Activated CD8-positive, alpha-beta memory T cell treated with anti-CD3 and anti-CD28 coated beads for 1 hour (primary cell): ENCODE measurements at places on chromosomes 7 and 10.

GRCh38 chr7:51325261-51325676, 8.7 kb upstream of the COBL start:
- DNase-seq = no peak

DNA sequence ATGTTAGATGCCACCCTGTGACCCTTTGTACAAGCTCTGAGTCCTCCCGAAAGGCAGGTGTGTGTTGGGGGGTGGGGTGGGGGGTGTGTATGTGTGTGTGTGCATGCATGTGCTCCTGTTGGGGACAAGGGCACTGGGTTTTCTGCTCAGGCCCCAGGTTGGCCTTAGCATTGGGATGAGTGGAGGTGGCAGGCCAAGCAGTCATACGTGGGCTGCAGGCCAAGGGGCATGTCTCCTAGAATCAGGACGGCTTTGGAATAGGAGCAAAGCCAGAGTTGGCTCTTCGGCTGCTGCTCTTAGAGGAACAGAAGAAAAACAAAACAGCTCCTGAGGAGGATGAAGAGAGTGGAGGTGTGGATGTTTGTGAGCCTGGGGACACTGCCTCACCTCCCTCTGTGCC, 26.0 kb downstream of the HSPA12A start:
- DNase-seq = no peak

- no peak for DNase-seq
These were observed 185.3 kb downstream of the RPS24 start for GRCh38 chr10:78218798-78219490.

DNA sequence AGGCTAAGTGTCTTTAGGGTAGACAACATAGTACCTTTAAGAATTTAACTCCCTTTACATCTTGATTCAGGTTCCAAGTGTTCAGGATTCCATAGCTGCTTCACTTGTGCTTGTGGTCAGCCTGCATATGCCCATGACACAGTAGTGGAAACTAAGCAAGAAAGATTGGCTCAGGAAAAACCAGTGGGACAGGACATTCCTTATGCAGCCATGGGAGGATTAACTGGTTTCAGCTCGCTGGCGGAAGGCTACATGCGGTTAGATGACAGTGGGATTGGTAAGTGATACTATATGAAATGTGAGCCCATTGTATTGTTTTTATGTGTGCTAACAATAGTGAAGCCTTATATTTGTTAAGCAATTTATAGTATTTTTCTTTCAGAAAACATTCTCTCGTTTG, 11.3 kb downstream of the FAM221A start:
- DNase-seq = no peak

DNA sequence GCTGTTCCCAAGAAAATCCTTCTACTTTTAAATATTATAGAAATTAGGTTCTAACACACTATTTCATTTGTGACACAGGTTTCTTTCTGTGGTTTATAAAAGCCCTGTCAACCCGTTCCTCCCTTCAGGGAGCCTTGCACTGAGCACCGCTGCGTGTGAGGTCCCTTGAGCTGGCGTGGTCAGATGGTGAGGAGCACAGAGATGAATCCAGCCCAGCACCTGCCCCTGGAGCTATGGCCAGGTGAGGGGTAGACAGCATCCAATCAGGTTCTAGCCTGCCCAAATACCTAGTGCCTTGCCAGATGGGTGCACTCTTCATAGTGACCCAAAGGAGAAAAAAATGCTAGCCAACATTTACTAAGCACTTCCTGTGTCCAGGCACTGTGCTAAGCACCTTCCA, 15.7 kb downstream of the ZCCHC24 start:
- DNase-seq = no peak

GRCh38 chr7:51606601-51607154, 290.1 kb upstream of the COBL start:
- no peak for DNase-seq

GRCh38 chr7:15305002-15305600, 256.7 kb downstream of the AGMO start:
- DNase-seq = no peak

DNA sequence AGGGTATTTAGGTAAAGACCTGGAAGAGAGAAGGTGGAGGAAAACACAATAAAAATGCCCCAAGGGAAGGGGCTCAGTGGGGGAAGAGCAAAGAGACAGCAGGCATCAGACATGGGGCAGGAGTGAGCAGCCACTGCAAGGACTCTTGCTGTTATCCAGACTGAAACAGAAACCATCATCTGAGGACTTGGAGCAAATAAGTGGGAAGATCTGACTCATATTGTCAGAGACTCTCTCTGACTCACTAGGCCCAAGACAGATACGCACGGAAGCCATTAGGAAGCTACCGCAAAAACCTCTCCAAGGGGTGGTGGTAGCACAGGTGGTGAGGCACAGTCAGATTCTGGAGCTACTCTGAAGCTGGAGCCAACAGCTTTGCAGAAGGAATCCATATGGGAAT, 110.7 kb downstream of the RNF32 start:
- DNase-seq = no peak

- DNase-seq = no peak
These were observed 83.4 kb downstream of the GLCCI1 start for GRCh38 chr7:8051998-8052397.

DNA sequence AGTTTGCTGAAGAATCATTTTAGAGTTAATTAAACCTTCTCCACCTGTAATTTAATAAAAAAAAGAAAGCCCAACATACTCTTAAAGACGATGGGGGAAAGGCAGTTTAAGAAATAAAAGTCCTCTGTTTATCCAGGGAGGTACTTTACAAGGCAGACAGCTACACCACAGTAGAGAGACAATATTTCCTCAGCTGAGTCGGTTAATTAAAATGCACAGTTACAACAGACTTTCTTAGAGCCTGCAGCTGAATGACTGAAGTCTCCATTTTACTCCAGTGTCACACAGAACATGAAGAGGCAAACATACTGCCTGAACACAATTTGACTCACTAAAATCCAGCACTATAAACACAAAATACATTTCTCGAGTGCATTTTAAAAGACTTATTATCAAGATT, 15.1 kb downstream of the LRRTM3 start:
- DNase-seq = no peak

DNA sequence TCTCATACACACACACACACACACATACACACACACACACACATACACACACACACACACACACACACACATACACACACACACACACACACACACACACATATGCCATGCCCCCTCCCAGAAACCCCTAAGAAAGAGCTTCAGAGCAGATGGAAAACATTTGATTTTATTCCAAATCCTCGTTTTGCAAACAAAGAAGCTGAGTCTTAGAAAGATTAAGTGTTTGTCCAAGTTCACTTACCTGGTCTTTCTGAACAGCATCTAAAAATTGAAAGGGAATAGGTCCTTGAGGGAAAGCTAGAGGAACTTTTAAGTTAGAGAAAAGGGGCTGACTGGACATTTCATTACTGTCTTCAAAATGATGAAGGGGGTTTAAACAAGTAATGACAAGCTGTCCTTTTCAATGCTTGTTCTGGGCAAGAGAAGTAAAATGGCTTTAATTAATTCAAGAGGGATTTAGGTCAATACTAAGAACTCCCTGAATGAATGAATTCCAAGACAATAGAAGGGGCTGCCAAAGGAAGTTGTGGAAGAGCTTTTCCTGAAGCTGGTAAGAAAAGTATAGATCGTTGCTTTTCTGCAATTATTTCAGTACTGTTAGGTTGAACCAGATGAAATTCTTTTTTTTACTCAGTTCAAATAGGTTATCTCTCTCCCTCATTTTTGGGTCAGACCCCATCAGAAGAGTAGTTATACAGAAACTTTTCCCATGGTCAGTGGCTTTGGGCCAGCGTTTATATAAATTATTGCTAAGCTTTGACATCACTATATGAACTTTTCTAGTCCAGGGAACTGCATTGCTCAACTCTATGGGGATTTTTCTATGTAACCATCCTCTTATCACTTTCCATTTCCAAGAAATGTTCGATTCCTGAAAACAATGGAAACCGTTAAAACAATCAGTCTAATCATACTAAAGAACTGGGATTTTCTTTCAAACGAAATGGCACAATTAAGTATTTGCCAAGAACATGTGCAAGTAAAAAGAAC, 261.4 kb downstream of the MTERF1 start:
- no peak for DNase-seq

GRCh38 chr10:112330607-112331160, 43.2 kb upstream of the ACSL5 start:
- DNase-seq = no peak

DNA sequence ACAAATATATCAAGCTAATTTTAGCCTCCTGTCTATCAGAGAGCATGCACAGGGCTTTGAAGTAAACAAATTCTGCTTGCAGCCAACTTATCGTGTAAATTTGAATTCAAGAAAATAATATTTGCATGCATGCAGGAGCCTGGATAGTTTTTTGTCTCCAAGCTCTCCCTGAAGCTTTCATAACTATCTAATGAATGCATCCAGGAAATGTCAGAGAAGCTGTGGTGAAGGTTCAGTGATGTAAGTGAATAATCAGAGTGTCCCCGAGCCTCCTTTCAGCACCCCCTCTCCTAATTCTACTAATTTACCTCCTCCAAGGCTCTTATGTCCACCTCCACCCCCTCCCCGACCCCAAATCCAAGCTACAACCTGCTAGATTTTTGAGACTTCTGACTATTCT, 172.0 kb upstream of the ZNF32 start:
- no peak for DNase-seq
